Islet precursor cell (in vitro differentiated cells): ENCODE measurements at places on chromosomes 11 and 22.
A peak's percentile ranks its signal among the peaks of the same experiment; 100 is the strongest.

- DNase-seq: peak; percentile 40
Measured at GRCh38 chr11:68997124-68997994, 15.7 kb downstream of the MRGPRF start.

GRCh38 chr11:68889948-68890446, 13.6 kb downstream of the MRPL21 start:
- DNase-seq: peak; percentile 79

DNA sequence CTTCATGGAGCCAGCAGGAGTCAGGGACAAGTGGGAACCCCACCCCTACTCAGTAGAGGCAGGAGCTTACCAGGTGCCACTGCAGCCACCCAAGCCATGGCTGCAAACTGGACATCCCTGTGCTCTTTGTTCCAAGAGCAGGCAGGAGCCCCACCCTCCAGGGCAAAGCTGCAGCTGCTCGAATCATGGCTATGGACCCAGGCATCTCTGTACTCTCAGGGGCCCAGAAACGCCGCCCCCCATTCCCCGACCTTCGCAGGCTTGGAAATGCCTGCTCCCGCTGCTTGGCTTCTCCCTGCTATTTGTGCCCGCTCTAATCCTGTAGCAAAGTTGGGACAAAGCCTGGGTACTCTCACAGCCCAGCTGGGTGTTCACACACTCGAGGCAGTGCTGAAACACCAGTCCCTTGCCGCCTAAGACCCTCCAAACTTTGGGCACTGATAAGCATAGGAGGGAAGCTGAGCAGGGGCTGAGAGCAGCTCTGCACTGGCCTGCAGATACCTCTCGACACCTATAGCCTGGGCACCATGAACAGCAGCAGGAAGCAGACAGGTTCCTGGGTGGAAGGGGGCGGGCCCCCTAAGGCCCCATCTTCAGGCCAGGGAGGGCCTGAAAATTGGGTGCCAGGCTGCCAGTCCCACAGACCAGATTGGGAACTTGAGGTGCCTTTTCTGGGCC, 402.4 kb downstream of the LRRC4C start:
- no peak for DNase-seq

DNA sequence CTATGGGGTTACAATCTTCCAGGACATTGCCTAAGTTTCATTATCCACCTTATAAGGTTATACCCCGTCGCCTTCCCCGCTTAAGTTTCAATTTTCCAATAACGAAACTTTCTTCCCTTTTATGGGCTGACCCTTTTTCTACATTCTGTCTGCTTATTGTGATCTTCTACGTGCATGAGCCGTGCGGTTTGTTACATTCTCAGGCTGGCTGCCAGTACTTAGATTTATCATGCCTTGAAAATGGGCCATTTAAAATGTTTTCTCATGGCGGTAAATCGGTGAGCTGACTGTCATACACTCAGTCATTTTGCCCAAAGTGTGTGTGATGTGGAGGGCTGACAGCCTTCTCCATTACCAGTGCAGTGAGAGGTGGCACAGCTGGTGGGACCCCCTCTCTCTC, 23.3 kb downstream of the DGCR6L start:
- DNase-seq: no peak

- peak; percentile 60 for DNase-seq
Measured at GRCh38 chr11:118998388-118998717, 415 bp downstream of the CENATAC start.

GRCh38 chr22:27489178-27489675, 312.3 kb downstream of the MN1 start:
- no peak for DNase-seq

DNA sequence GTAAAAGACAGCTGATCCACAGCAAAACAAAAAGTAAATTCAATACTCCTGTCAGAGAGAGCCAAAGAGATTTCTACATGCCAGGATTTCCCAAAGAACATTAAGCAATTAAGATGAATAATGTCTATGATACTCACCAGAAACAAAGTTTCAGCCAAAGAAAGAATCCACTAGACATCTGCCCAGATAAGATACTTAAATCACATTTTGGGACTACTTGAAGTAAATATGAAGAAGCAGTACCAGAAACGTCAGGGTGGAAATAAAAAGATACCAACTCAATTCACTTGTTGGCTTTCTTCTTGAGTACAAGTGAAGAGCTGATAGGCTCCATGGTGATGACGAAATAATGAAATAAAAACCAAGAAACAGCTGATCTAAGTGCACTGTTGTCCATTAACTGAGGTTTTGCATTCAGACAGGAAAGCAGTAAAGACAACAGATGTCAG, 31.6 kb upstream of the ARHGAP32 start:
- no peak for DNase-seq

DNA sequence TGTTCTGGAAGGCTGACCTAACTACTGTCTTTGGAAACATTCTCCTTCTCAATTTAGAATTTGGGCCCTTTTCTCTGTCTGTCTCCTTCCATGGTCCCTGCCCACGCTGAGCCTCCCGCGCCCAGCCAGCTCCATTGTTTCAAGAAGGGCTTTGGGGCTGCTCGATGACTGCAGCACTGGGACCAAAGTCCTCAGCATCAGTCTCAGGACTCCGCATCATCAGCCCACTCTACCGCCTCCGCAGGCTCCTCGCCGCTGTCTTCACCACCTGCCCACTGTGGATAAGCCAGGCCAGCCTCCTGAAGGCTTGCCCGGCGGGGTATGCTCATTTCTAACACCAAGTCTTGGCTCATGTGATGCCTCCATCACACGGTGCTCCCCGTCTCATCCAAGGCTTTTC, 81.3 kb downstream of the ZBTB16 start:
- DNase-seq: no peak

DNA sequence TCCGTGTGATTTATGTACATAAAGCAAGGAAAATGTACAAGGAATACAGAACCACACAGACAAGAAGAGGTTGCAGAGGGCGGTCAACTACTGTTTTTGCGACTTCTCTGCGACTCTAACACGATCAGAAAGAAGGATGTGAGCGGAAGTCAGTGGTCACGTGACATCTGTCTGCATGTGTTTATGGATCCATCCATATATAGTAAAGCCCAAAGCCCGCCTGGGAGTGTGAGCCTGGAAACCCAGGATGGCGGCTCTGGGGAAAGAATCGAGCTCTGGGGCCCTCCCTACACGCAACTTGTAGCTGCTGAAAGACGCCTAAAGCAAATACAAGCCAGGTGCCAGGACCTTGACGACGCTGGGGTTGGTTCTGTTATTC, 8.8 kb downstream of the OSBPL5 start:
- DNase-seq: no peak

DNA sequence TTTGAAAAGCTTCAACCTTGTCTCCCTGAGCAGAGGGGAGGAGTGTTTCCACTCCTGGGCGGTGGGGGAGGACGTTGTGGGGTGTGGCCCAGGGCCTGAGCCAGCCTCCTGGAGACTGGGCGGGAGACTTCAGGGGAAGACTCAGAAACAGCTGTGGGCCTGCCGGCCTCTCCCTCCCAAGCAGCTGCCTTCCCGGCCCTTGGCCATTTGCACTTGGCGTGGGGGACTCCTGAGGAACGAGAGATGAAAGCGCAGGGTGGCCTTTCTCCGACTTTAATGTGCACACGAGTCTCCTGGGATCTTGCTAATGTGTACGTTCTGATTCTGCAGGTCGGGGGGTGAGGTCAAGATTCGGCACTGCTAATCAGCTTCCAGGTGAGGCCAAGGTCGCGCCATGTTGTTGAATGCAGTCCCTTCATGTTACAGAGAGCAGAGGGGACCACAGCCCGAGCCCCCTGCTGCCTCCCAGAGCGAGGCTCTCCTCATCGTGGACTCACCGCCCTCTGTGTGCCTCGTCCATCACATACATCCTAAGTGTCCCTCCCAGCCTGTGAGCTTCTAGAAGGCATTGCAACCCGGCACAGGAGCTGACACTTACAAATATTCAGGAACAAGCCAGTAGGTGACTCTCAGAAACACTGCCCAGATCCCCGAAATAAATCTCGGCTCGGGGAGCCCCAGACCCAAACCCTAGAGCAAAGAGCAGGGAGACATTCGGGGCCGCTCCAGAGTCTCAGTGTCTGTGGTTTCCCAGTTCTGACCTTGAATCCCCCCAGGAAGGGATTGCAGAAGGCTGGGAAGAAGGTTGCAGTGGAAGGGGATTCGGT, 7.7 kb downstream of the LIF start:
- DNase-seq: peak; percentile 75

- DNase-seq: peak; percentile 50
Measured at GRCh38 chr11:2771758-2772466, 72.1 kb upstream of the KCNQ1OT1 start.

- DNase-seq: peak; percentile 85
Measured at GRCh38 chr22:37019309-37020191, at the start of the genes MPST and TST. Gene MPST, plus strand, starts transcription at chr22:37019742. Its CDS starts 95 bp downstream, at chr22:37019837. Gene TST, minus strand, starts transcription at chr22:37019447. Its CDS starts 715 bp downstream, at chr22:37018732.
